SW 1271 (cell line): ENCODE measurements at places on chromosomes 5 and 9.

- no peak for DNase-seq
Measured at GRCh38 chr9:68822596-68823165, 117.6 kb downstream of the PIP5K1B start.

DNA sequence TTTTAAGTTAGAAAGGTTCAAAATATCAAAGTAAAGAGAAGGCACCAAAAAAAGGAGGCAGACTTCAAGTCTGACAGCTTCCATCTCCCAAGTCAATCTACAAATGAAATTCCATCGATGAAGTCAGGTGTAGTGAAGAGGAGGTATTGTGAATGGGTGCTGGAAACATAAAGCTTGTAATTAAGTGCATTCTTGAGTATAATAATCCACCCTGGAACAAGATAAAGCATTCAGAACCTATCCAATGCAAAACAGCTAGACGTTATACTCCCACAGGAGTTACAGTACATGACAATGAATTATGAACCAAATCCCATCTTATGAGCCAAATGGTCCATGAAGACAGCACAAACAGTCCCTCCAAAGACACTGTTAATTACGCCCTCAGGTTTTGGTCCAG lies 22.3 kb downstream of the BNC2 start:
- DNase-seq = no peak

DNA sequence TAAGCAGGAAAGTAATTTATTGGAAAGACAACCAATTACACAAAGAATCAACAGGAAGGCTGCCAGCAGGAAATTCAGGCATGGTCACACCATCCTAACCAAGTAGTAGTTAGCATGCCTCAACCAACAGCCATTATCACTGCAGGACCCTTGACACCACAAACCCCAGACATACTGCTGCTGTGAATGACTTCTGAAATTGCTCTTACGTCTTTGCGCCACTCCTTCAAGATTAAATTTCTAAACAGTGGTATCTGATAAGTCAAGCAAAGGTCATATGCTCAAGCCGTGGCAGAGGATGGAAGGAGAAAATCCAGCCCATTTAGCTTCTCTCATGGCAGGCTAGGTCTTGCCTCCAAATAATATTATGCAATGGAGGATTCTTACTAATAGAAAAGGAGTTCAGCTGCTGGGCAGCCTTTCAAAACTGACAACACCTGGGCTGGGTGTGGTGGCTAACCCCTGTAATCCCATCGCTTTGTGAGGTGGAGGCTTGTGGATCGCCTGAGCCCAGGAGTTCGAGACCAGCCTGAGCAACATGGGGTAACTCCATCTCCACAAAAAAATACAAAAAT lies 5.0 kb upstream of the PTGER4 start:
- DNase-seq = no peak

- DNase-seq = no peak
Measured at GRCh38 chr9:121206516-121207370, 5.1 kb upstream of the RAB14 start.

- no peak for DNase-seq
Measured at GRCh38 chr5:31194468-31194813, 955 bp downstream of the CDH6 start.

- peak; percentile 76 for DNase-seq
Measured at GRCh38 chr9:98009936-98010335, 26.8 kb downstream of the ANP32B start.

DNA sequence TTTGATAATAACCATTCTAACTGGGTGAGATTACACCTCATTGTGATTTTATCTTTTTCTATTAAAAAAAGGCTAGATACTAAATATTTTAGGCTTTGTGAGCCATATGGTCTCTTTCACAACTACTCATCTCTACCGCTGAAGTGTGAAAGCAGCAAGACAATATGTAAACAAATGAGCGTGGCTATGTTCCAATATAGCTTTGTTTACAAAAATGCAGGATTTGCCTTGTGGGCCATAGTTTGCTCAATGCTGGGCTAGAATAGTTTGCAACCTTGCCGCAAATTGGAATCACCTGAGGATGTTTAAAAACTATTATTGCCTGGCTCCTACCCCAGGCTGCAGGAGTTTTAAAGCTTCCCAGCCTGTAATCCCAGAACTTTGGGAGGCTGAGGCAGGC lies 10.2 kb upstream of the GPR150 start:
- DNase-seq = no peak

DNA sequence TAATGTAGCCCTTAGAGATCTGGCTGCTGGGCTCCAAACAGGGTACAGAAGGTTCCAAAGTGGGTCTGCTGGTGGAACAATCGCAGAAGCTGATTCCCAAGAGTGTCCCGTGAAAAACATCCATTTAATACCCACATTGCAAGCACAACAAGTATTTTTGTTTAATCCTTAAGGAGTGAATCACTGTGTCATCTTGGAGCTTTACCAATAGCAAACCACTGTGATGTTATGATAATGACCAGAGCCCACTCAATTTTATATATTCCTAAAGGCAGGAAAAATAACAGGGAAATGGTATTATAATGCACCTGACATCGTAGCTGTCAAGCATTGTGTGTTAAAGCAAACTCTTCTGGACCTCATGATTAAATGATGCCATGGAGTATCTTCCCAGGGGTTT lies 291.9 kb downstream of the FBXL7 start:
- no peak for DNase-seq

DNA sequence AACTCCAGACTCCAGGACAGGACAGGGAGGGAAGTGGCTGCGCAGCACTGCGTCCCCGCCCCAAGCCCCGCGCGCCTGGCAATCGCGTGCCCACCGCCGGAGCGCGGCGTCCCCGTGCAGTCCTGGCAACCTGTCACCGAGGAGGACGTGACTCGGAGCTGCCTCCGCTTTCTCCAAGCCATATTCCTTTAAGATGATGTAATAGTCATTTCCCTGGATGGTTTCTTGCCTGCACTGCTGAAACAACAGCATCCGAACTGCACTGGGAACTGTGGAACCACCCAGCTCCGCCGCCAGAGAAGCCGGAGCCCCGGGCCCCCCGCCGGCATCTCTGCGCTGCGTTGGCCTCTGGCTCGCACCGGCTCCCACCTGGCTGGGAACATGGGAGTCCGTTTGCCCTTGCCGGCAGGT lies 34.5 kb downstream of the KCTD16 start:
- DNase-seq = no peak

- DNase-seq = peak; percentile 57
Measured at GRCh38 chr9:83544002-83544698, 5.9 kb upstream of the FRMD3 start.

DNA sequence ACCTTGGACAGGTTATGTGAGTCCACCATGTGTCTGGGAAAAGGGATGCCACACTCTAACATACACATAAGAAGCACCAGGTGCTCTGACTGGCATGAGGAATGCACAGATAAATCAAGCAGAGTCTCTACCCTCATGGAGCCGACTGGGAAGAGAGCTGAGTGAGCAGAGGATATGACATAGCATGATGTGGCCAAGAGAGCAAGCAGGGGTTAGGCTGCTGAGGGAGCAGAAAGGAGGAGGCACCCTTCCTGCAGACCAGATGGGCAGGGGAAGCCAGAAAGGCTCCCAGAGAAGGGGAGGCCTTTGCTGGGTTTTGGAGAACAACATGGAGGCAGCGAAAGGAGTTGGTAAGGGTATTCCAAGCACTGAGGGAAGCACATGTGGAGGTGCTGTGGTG lies 223.1 kb downstream of the GNA14 start:
- no peak for DNase-seq

GRCh38 chr5:53253421-53253871 lies 143.9 kb upstream of the MOCS2 start:
- peak; percentile 33 for DNase-seq

- DNase-seq = no peak
Measured at GRCh38 chr9:132978451-132979131, at the start of gene GFI1B. Gene GFI1B, plus strand, starts transcription at chr9:132978694. Its CDS starts 7,985 bp downstream, at chr9:132986679.

GRCh38 chr9:119255116-119255515 lies 114.1 kb downstream of the BRINP1 start:
- DNase-seq = no peak

DNA sequence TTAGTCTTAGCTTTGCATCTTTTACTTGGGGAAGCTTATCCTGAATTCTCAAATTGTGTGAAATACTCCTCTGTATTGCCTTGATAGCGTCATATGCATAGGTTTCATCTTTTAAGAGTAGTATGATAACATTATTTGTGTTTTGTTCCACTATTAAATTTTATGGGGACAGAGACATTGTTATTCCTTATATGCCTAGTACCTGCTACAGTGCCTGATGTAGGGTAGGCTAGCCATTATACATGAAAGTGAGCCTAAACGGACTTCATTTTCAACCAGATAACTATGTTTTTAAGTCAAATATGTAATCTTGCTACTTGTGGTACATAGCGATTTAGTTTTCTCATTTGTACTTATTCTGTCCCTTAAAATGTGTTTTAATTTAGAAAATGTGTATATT lies 105.9 kb downstream of the DMXL1 start:
- no peak for DNase-seq

DNA sequence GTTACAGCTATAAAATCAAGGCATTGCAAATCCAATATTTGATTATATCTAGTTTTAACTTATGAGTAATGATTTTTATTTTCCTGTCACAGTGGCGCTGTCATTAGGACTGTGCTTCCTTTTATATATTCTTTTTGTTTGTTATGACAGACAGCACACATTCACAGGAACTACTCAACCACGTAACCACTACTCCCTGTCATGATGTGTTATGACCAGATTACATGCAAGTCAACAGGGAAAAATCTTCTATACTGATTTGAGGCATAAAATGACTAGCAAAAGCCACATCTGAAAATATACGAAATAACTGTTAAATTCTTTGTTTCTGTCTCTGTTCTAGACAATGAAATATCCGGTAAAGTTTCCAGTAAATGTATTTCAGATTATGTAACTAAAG lies 25.4 kb downstream of the SREK1 start:
- no peak for DNase-seq

- no peak for DNase-seq
Measured at GRCh38 chr5:88244686-88245085, 24.0 kb downstream of the TMEM161B start.

GRCh38 chr9:75775966-75776691 lies 114.3 kb upstream of the PCSK5 start:
- DNase-seq = no peak

DNA sequence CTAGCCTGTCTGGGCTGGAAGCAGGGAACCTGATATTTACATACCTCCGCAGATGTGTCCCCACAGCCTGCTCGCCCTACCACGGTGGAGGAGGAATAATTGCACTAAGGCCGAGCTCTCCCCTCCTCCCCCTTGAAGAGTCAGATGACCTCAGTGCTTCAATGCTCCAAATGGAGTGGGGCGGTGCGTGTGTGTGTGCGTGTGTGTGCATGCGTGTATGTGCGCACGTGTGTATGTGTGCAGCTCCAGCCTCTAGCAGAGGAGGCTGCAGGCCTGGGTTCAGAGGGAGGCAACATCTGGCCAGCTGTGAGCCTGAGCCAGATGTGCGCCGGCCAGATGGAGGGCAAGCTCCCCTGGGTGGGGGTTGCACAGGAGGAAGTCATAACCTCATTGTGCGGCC lies 90.5 kb downstream of the NRG2 start:
- DNase-seq = no peak

- no peak for DNase-seq
Measured at GRCh38 chr5:32572778-32573480, 12.4 kb upstream of the SUB1 start.

DNA sequence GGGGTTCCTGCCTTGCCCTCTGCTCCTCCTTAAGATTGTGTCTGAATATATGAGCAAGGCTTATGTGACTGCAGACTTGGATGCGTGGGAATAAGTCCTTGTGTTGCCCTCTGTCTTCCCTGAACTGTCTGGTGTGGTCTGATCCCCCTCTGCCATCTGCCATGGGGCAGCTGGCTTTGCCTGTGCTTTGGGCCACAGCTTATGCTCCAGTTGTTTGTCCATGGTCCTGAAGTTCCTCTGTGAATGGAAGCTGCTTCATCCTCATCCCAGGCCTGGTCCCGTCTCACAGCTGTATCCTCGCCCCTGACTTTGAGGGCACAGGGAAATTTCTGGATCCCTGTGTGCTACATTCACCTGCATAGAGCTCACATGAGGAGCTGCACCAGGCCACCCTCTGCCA lies 14.7 kb downstream of the IL31RA start:
- no peak for DNase-seq

DNA sequence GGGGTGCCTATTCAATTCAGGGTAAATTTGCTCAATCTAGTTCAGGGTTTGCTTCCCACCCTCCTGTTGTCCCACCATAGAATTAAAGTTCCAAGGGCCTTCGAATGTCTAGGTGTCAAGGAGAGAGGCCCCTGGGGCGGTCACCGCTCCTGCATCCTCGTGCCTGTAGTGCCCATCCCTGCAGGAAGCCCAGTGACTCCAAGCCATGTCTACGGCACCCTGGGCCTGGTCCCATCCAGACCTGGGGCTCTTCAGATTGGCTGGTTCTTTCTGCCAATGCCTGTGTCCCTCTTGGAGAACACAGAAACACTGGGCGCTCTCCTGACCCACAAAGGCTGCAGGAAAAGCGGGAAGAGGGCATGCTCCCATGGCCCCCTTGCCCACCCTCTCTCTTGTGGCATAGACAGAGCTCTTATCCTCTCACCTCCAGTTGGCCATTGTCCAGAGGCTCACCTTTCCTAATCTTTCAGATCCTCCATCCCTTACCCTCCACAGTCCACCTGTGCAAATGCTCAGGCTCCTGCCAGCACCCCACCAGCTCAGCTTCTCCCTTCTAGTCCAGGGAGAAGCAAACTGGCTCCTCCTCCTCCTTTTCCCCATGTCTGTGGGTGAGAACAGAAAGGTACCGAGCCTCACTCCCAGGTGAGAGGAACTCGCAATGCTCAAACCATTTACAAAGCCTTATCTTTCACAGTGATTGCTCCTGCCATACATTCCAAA lies 253.0 kb upstream of the IRX2 start:
- DNase-seq = no peak

GRCh38 chr5:95084757-95085156 lies 200.1 kb downstream of the MCTP1 start:
- DNase-seq = no peak

- DNase-seq = no peak
Measured at GRCh38 chr5:80955082-80955590, 5.0 kb upstream of the RASGRF2 start.

DNA sequence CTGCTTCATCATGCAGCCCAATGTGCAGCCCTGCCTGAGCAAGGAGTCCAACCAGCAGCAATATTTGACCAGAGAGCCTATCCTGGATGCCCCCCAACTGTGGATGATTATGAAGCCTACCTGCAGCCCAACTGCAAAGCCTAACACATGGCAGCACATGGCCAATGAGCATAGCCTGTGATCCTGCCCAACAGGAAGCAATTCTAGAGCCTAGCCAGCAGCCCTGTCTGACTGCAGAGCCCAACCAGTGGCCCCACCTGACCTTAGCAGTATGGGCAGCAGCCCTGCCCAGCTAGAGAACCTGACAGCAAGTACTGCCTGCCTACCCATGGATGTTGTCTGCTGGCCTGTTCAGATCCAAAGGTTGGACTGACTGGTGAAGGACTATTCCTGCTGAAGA lies 97.3 kb upstream of the SH3GL2 start:
- DNase-seq = no peak
